ENCODE measurements at places on chromosomes 1 and 21.

GRCh38 chr1:58919959-58920321 lies 136.1 kb upstream of the JUN start:
- DNase-seq, result no peak

DNA sequence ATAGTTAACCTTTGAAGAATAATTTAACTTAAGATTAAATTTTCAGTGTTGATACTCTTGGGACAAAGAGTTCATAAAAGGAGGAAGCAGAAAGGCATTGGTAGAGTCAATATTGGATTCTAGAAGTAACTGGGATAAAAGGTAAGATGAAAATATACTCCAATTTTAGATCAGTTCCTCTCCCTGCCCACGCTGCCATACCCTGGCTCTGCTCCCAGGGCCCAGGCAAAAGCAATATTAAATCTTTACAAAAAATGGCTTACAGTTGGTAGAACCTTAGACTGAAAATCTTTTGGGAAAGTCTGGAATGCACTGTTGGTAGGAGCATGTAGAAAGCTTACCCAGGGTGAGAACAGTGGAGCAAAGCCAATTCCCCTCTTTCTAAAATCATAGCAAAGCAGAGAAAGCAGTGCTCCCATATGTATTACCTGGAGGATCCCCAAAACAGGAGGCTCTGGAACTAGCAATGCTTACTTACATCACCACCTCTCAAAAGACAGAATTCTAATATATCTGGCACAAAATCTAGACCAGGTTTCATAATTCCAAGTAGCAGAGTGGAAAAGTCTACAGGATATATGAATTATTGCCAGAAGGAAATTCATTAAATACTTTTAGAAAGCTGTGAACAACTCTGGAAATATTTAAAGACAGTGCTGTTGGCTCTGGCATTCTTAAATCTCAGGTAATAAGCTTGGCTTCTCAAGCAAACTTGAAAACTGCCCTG lies 24.5 kb downstream of the KIAA0319L start:
- DNase-seq, result peak; percentile 64

GRCh38 chr1:154747380-154747739 lies 122.7 kb downstream of the KCNN3 start:
- DNase-seq, result no peak

DNA sequence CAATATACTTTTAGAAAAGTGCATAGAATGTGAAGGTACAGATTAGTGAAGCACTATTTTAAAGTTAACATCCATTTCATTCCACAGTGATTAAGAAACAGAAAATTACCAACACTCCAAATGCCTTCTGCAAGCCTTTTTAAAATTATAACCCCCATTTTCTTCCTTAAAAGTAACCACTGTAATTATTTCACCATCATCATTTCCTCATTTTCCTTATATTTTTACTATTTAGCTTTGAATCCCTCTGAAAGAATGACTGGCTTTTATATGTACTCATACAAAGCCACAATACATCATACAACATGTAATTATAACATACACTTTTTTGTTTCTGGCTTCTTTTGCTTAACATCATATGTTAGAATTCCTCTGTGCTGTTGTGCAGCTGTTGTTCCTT lies 6.5 kb upstream of the NEGR1 start:
- DNase-seq, result no peak

DNA sequence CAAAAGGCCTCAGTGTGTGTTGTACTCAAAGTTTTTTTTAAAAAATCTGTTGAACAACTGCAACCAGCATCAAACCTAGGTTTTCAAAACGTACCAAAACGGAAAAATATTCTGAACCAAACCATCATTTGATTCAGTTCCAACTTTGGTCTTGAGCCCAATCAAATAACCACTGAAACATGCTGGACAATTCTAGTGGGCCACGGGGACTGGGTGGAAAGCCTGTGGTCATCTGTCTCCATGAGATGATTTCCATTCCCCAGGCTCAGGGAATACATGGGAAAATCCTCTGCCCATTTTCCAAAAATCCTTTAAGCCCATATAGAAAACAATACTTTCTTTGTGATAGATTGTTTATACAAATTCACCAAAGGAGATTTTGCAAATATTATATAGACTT lies 22.5 kb downstream of the ITPKB start:
- no peak for DNase-seq

- no peak for DNase-seq
These were observed 8.3 kb upstream of the PRKCZ start for GRCh38 chr1:2041887-2042286.

DNA sequence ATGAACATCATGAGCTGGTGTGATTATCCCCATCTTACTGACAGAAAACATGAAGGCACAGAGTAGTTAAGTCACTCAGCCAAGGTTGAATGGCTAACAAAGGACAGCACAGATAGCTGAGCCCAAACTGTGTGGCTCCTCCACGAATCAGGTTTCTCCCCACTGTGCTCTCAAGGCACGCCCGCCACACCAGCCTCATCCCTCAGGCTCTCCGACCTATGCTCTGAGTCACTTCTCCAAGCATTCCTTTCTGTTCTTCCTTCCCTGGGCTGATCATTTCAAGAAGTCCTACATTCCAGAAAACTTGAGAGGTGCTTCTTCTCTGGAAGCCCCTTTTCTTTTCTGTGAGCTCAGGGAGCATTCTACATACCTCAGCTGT lies 25.3 kb upstream of the SDC3 start:
- no peak for DNase-seq

GRCh38 chr1:201724766-201725118 lies 104.2 kb upstream of the IPO9 start:
- peak; percentile 56 for DNase-seq

DNA sequence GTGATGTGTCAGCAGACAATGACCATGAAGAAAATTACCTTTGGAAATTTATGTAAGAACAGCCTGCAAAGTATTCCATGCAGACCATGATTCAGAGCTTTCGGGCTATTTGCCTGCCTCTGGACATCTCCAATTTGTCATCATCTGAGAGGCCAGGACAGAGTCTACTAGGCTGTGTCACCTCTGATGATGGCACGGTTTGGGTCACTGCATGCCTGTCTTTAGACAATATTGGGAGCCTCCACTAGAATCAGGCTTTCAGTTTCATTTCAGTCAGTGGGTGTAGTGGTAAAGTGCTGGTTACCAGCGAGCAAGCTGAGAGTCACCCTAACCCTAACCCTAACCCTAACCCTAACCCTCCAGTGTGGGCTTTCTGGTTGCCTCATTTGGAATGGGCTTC lies 80.8 kb downstream of the KCNJ6 start:
- DNase-seq, result no peak

DNA sequence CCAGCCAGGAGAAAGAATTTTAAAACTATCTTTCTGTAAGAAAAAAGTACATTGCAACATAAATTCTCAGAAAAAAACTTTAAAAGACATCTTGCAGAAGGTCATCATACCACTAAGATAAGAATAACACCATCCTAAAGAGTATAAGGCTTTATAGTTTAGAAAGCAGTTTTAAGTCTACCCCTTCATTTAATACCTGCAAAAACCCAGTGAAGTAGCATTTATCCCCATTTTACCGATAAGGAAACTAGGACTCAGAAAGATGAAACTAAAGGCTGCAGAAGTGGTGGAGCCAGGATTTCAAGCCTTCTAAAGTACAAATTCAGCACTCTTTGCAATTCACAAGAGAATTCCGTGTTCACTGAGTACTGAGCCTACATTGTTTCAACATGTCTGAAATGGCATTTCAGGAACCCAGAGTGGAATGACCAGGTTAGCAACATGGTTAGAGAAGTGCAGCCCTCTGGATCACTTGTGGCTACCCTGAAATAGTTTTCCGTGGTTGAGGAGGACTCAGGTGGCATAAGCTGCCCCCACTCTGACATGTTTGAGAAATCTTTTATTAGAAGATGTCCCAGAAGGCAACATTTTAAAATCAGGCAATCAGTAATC lies 6.7 kb downstream of the MYCL start:
- peak; percentile 39 for DNase-seq
